ENCODE measurements at places on chromosomes 7 and 10.

DNA sequence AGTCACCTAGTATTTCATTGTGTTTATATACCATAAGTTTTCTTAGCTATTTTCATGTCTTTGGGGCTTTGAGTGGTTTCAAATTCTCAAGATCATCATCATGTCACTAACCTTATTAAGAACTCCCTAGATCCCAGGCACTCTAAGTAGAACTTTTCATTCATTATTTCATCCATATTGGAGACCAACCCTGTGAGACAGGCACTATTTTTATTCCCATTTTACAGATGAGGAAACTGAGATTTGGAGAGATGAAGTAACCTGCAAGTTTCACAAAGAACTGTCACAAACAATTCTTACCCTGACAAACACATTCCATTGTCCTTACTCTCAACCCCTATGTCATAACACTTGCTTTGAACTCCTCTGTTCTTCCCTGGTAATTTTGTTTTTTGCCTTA, 13.8 kb upstream of the SND1 start:
- no peak for DNase-seq

DNA sequence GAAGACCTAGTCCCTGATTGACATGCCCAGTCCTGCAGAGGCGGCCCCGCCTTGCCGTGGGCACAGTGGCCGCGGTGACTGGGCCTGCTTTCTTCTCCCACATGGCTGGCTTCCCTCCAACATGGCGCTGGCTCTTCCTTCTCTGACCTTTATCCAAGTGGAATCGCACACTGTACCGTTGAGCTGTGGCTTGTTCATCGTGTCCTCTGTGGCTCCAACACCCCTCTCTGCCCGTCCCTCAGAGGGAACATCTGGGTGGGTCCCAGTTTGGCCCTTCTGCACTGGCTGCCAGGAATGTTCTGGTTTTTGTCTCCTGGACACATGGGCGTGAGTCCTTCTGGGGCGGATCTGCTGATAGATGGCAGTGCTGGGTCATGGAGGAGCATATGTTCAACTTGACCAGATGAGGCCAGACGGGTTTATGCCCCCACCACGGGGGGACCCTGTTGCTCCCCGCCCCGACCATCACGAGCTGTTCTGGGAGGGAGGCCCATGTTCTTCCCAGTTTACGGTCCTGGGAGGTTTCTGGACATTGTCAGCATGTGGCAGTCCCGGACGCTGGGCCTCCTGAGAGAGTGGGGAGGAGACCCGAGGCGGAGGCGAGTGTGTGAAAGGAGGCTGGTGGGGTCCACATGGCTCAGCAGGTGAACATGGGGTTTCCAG, 63.5 kb downstream of the LHPP start:
- no peak for DNase-seq

- no peak for DNase-seq
These were observed 457 bp downstream of the NSUN5 start for GRCh38 chr7:73308074-73308664.

- DNase-seq: no peak
These were observed 283.4 kb downstream of the GPR37 start for GRCh38 chr7:124482229-124482628.

GRCh38 chr7:32533276-32534029, 38.2 kb downstream of the AVL9 start:
- DNase-seq: no peak

DNA sequence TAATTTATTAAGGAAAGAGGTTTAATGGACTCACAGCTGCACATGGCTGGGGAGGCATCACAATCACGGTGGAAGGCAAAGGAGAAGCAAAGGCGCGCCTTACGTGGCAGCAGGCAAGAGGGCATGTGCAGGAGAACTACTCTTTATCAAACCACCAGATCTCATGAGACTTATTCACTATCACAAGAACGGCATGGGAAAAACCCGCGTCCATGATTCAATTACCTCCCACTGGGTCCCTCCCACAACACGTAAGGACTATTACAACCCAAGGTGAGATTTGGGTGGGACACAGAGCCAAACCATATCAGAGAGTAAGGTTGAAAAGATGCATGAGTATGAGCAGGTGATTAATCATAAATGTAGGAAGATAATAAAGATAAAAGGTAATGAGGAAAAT, 3.2 kb upstream of the JCAD start:
- DNase-seq: no peak

- DNase-seq: no peak
These were observed 36.0 kb downstream of the ABCA13 start for GRCh38 chr7:48207155-48207675.

DNA sequence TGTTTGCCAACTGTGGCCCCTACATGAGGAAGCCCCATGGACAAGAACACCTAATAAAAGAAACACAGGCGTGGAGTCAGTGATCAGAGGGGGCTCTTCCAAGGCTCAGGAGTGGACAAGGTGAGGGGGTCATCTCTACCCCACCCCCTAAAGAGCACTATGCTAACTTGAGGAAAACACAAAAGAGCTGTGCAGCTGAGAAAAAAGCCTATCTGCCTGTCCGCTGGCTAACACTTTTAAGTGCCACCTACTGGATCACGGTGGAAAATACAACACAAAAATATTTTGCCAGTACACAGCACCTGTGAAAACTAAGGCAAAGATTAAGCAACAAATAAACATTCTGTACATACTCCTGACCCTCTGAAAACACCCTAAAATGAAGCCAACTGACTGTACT, 53.1 kb upstream of the COBL start:
- no peak for DNase-seq
